ENCODE measurements at places on chromosomes 12 and 14.
A peak's percentile ranks its signal among the peaks of the same experiment; 100 is the strongest.

GRCh38 chr14:84688297-84689025 is 841.5 kb upstream of the FLRT2 start:
- peak; percentile 14 for DNase-seq

GRCh38 chr12:119312904-119313303 is 21.6 kb upstream of the CCDC60 start:
- DNase-seq, result no peak

DNA sequence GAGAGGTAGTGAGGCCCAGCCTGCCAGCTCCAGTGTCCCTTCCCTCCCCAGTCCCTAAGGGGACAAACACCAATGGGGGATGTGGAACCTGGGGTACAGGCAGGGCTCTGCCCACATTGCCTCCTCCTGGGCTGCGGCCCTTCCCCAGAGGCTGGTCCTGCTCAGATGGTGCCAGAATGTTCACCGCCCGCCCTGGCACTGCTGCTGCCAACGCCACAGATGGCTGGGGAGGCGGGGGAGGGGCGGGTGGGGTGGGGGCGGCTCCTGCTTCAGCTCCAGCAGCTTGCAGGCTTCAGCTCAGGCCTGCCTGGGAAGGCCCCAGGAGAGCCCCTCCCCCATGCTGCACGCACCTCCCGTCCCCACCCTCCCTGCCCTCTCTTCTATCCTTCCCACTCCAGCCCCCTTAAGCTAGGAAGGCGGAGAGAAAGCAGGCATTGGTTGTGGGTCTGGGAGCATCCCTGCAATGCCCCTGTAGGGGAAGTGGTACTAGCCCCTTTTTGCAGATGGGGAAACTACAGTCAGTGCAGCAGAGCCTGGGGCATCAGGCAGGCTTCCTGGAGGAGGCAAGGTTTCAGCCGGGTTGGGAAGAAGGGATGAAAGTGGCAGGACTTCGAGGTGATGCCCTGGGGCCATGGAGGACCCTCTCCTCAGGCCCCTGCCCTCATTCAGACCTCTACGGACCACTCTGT is 2.0 kb upstream of the BEGAIN start:
- DNase-seq, result peak; percentile 39

DNA sequence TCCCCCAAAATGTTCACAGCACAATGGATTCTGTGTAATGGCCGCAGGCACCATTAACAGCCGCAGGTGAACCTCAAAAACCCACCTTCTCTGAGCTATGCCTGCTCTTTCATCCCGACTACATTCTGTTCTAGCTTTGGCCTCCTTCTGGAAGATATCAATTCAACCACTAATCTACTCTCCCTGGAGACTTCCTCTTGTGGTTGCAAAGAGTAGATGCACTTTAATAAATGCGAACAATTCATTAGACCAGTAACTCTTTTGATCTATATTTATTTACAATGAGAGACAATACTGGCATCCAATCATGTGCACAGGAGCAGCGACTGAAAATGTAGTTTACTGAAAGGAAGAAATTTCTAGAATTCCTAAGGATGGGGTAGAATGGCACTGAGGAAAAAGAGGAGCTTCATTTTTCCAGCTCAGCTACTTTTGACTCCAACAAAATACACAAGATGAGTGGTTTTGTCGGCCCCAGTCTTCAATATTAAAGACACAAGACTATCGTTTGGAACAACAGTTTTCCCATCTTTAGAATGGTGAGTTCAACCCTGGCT is 5.3 kb downstream of the GRIN2B start:
- DNase-seq, result no peak

- no peak for DNase-seq
Measured at GRCh38 chr12:118982302-118982701, 961 bp downstream of the SRRM4 start.

DNA sequence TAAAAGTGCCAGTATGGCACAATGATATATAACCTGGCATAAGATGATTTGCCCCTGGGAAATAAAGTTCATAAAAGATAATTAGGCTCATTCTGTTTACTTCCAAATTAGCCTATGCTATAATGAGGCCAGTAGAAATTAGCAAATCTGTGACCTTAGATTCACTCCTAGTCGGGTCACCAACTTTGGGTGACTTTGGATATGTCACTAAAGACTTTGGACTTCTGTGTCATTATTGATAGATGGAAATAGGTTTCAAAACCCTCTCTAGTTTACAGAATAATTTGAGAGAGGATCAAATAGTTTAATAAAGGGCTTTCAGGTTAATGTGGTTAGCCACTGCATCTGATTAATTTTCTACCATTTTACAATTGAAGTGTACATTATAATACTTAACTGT is 1869.3 kb upstream of the FLRT2 start:
- DNase-seq, result no peak

DNA sequence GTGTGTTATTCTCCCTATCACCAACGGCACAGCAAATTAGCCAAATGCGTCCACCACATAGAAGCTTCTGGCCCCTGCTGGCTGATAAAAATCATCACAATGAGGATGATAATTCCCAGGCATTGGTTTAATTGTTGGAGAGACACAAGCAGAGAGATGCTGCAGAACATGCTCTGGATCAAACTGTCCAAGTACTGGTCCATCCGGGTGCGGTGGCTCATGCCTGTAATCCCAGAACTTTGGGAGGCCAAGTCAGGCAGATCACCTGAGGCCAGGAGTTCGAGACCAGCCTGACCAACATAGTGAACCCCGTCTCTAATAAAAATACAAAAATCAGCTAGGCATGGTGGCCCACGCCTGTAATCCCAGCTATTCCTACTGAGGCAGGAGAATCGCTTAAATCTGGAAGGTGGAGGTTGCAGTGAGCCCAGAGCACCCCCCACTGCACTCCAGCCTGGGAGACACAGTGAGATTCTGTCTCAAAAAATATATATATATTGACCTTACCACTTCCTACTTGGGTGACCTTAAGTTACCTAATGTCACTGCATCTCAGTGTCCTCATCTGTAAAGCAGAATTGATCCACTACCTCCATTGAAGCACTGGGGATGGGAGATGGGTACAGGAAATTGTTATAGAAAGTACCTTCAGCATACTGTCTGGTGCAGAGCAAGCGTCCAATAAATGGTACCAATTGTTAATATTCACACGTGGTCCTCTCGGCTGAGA is 83.7 kb upstream of the EGLN3 start:
- DNase-seq, result no peak

GRCh38 chr14:84671776-84672175 is 858.2 kb upstream of the FLRT2 start:
- DNase-seq, result no peak

- no peak for DNase-seq
Measured at GRCh38 chr12:105967038-105967776, 171.5 kb downstream of the NUAK1 start.
